ENCODE measurements at places on chromosomes 5 and 9. TPM values are rescaled to one million over a fixed set of nuclear protein-coding genes. Genes with fewer than 3 reads are reported as not detected.

GRCh38 chr9:2216591-2216990, 201.4 kb downstream of the SMARCA2 start:
- no peak for DNase-seq

Gene ADAMTS13
- total RNA-seq: 0.67 TPM

DNA sequence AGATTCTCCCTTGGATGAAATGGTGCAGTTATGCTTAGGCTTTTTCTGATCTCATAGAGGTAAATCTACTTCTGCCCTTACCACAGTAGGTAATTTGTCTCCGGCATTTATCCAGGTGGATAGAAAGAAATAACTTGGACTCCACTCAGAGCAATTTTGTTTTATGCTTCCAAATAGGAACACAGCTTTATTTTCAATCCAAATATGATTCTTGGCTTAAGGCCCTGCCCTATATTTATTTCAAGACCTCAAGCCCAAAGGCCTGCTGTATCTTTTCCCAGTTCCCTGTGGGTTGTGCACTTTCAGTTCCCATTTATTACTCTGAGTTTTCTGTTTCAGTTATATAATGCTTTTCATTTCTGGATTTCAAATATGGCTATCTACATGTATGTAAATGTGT, 274.2 kb upstream of the SMC2 start:
- no peak for DNase-seq

- DNase-seq: no peak
Observed at GRCh38 chr9:93699650-93700049, 123.3 kb downstream of the PHF2 start.

DNA sequence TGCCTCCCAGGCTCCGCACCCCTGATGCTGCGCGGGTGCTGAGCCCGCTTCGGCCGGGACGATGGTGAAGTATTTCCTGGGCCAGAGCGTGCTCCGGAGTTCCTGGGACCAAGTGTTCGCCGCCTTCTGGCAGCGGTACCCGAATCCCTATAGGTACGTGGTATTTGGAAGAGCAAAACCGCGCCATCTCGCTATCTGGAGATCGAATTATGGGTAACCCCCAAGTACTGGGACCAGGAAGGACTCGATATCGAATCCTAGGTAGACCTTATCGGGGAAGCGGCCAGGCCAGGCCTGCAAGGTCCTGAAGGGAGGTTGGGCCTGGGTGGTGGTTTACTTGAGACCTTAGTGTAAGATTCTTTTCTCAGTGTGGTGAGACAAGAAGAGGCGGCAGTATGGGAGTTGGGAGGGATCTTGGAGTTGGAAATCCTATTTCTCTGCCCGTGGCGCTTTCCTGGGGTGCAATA, 359 bp downstream of the PRELID1 start:
- DNase-seq: no peak
